ENCODE measurements at places on chromosomes 13 and 19. TPM values are rescaled to one million over a fixed set of nuclear protein-coding genes. Genes with fewer than 3 reads are reported as not detected.

Gene SPTBN4
- 0.38 TPM for total RNA-seq

Gene SPC24
- total RNA-seq = 71.4 TPM

Gene FGF21
- not detected for total RNA-seq

Gene FCAR
- not detected for total RNA-seq

Gene CA11
- total RNA-seq = 11.3 TPM

Gene RFXAP
- 1.9 TPM for total RNA-seq

Gene PDS5B
- total RNA-seq = 15.5 TPM

Gene ZNF429
- 2.8 TPM for total RNA-seq

Gene CEACAM6
- total RNA-seq = not detected

Gene PLK5
- total RNA-seq = not detected

Gene RAX2
- not detected for total RNA-seq

Gene LILRA5
- not detected for total RNA-seq

Gene ZNF440
- 3.9 TPM for total RNA-seq

Gene SIPA1L3
- 56.1 TPM for total RNA-seq

Gene RSPH6A
- not detected for total RNA-seq

Gene DACT3
- total RNA-seq = 0.33 TPM

Gene ZIK1
- total RNA-seq = 4.1 TPM

Gene ARHGAP33
- total RNA-seq = 8.4 TPM

Gene C19orf33
- total RNA-seq = 209 TPM

Gene ETV2
- 0.49 TPM for total RNA-seq

Gene CEACAM7
- not detected for total RNA-seq

Gene MCF2L
- total RNA-seq = 24.0 TPM

Gene ATXN8OS
- total RNA-seq = not detected

Gene ZNF492
- total RNA-seq = 0.13 TPM

Gene KLK11
- not detected for total RNA-seq

Gene S1PR2
- total RNA-seq = 2.8 TPM

Gene IGSF23
- total RNA-seq = 2.9 TPM

Gene TMEM59L
- 1.3 TPM for total RNA-seq

Gene COX7A1
- total RNA-seq = 0.76 TPM

Gene IL27RA
- 6.7 TPM for total RNA-seq

Gene ZNF345
- 1.1 TPM for total RNA-seq

Gene PTH2
- total RNA-seq = not detected

Gene CD37
- total RNA-seq = not detected

Gene MBD3
- total RNA-seq = 157 TPM

Gene ELF1
- 18.9 TPM for total RNA-seq

Gene SLC17A7
- total RNA-seq = under 0.01 TPM

Gene GTF3A
- total RNA-seq = 206 TPM
